ENCODE measurements at places on chromosomes 7 and 10.

DNA sequence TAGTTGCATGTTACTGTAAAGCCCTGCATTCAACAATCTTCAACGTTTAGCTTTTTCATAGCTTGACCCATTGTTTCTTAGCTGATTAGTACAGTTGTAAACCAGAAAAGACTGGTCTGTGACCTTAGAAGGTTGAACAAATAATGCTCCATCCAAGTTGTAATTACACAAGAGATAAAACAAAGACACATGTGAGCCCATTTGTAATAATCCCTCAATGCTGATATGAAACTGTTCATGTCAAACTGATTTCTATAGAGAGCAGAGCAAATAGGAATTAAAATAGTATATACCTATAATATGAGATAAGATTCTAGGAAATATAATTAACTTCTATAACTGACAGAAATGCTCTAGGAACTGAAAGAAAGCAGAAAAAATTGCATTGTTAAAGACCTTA, 94.7 kb upstream of the SLC25A13 start:
- DNase-seq = no peak

- DNase-seq = no peak
These were observed 11.8 kb downstream of the CFAP69 start for GRCh38 chr7:90256778-90257177.

DNA sequence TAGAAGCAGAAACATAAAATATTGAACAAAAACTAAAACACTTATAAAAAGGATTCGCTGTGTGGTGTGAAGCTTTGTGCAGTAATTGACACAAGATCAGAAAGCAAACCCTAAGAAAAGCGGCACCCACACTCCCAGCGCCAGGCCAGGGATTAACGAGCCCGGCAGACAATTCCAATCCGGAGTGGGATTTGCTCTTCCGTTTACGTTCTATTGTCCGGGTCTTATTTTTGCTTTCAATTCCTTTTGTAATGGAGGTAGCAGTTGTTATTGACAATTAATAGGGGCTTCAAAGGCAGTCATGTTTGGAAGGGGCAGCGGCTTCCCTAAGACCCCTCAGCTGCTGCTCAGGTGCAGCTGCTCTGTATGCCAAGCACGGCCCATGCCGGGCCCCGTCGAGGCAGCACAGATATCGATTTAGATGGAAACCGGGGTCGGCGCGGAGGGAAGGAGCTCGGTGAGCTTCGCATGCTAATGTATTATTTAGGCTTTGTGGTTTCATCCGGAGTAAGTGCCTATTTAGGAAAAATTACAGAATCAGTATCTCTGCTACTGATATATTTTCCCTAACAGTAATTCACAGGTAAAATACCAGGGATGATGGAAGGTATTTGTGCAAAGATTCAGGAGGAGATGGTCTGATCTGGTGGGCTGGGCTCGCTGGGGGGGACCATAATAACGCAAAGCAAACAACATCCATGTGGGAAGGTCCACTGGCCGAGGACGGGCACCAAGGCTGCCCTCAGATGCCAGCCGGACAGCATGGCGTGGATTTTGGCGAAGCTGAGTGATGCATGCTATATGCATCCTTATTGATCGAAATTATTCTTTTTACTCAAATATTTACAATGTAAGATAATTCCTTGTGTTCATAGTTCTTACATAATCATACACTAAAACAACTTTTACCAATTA, 561.7 kb downstream of the PTPRN2 start:
- no peak for DNase-seq

- DNase-seq = no peak
These were observed 29.7 kb upstream of the HSPA12A start for GRCh38 chr10:116771959-116772585.

GRCh38 chr7:139355320-139355719, 4.4 kb upstream of the LUC7L2 start:
- DNase-seq = no peak

DNA sequence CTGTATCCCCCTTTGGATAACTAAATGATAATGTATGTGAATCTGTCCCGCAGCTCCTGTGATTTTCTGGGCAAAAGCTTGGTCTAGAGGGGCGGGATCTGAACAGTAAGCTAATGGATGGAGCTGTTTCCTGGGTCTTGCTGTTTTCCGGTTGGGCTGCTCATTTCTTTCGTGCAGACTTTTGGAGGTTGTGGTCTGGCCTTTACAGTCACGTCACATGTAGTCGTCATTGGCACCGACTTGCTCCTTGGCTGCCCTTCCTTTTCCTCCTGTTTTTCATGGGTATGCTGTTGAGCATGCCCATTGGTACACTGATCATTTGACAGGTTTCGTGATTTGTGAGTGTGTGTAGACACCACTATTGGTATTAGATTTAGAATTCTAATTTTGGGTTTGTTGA, 2.0 kb downstream of the FBH1 start:
- DNase-seq = no peak

- peak; percentile 22 for DNase-seq
These were observed 789.0 kb downstream of the PHTF2 start for GRCh38 chr7:78587443-78588044.

GRCh38 chr10:49106451-49106850, 8.9 kb downstream of the VSTM4 start:
- no peak for DNase-seq

DNA sequence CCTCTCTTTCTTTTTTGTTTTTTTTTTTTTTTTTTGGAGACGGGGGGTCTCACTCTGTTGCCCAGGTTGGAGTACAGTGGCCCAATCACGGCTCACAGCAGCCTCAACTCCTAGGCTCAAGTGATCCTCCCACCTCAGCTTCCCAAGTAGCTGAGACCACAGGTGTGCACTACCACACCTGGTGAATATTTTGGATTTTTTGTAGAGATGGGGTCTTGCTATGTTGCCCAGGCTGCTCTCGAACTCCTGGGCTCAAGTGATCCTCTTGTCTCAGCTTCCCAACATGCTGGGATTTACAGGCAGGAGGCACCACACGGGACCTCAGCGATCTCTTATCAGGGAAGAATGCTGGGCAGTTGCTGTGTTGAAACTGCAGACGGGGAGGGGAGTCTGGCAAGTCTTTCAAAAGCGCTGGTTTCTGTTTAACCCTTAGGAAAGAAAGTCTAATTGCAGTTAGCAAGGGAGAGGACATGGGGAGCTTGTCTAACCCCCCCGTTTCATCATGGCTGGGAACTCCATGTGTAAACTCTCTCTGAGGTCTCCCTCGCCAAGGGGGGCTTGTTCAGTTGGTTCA, 39.6 kb upstream of the LMTK2 start:
- DNase-seq = no peak

GRCh38 chr10:131588704-131589220, 277.2 kb upstream of the TCERG1L start:
- DNase-seq = no peak

GRCh38 chr7:155764438-155764793, 47.8 kb downstream of the SHH start:
- DNase-seq = no peak

DNA sequence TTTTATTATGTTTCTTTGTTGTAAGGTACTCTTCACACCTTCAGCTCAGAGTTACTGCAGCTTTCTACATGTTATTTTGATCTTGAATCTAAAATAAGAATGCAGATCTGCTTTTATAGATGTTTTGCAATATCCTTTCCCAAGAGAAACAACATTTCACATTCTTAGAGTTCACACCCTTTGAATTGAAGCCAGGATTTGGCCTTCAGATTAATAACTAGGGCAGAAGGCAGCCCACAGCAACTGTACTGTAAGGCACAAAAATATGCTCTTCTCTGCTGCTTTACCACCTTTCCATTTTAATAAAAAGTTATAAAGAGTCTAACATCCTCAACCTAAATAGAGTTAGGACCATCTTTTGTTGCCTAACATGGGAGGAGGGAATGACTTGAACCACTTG, 224.7 kb downstream of the LHFPL3 start:
- no peak for DNase-seq

DNA sequence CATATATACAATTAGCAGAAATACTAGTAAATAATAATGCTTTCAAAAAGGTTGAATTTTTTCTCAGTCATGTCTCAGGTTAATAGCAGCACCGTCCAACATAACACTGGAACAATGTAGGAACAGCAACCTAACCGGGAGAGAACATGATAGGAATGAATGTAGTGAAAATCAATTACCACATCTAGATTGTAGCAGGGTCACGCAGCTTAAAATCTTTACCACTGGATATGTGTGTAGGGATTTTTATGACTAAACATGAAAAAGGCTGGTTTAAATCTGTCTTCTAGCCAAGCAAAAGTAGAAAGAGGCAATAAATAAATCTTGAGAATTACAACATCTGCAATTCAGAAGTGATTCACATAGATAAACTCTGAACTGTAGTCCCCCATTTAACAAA, 326.0 kb downstream of the DGKB start:
- no peak for DNase-seq

GRCh38 chr7:115356139-115356746, 434.3 kb downstream of the MDFIC start:
- DNase-seq = peak; percentile 27

- DNase-seq = no peak
These were observed 8.1 kb downstream of the ATP5MF start for GRCh38 chr7:99457650-99458493.

GRCh38 chr7:156673454-156673853, 32.9 kb downstream of the RNF32 start:
- no peak for DNase-seq

DNA sequence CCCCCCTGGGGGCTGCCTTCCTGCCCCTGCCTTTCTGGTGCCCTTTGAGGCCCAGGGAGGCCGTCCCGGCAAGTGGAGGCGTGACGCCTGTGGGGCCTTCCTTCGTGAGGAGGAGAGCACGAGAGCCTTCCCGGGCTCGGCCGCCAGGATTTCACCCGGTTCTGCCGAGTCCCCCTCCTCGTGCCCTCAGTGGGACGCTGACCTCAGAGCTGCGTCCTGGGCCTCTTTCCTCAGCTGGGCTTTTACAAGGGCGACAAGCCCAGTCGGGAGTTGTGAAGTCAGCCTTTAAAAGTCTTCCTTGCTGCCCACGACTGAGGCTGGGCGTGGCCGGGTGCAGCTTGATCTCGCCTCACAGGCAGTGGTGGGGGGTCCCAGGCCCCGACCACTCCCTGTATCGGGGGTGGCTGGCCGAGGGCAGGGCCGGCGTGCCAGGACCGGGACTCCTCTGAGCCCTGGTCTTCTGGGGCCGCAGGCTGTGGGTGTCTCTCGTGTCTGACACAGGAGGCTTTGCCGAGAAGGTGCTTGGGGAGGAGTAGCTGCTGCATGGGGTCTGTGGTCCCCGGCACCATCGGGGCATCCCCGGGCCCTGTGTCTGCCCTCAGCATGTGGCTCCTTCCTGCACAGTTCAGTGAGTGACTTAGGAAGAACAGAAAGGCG, 41.8 kb downstream of the FAM20C start:
- DNase-seq = no peak

DNA sequence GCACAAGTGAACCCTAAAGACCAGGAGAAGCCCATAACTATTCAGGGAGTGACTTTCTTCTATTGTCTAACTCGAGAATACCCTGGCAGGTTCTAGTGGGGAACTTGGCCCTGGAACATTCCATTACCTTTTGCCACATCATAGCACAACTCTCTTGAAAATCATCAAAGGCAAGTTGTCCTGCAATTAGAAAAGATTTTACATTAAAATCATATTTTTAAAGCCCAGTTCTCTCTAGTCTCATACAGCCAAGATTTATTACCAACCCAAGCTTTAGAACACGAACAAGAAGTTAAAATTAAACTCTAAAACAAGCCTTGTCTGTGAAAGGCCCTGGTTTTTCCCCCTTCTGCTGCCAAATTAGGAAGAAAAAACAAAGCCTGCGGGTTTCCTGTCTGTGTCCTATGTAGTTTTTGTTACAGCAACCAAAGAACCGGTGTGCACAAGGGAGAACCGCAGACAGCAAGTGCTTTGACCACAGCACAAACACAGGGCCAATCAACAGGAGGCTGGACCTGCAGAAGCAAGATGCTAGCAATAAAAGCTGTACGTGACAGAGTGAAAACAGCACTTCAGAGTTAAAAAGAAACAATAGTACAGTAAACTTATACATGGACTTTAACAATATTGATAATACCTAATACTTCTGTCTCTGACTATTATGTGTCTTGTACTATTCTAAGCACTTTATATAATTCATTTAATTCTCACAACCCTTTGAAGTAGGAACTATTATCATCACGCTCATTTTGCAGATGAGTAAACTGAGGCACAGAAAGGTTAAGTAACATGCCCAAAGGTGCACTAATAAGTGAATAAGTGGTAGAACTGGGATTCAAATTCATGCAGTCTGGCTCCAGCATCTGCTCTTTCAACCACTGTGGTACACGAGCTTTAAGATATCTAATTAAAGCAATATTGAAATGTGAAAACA, 65.8 kb downstream of the STK17A start:
- peak; percentile 68 for DNase-seq

DNA sequence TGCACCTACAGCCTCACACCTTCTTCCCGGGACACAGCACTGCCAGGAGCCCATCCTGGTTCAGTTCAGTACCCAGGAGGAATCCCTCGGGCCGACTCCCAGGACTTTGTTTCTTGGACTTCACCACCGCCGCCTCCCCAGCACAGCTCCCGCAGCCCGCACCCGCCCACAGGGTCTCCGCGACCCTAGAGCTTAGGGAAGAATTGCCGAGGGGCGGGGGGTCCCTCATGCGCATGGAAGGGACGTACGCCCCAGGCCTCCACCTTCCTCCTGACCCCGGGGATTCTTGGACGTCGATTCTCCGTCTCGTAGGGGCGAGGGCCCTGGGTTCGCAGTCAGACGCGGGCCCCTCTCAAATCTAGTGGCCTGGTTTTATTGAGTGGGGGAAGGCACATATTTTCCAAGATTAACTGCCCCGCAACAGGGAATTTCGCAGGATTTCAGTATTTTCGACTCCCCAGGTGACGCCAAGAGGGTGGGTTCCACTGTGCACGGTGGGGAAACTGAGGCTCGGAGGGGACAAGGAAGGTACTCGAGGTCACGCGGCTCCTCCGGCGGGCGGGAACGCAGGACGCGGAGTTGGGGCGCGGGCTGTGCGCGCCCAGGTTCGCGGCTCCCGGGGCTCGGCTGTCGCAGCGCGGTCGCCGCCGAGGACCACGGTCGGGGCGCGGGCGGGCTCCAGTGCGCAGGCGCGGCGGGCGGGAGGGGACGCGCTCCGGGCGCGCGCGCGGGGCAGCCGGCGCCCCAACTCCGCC, at the start of gene ADCY1:
TSS of gene ADCY1 (plus strand) at position 708 of the 755 bp plus-strand sequence. CDS start 176 bp downstream, outside the sequence.
- DNase-seq = no peak

DNA sequence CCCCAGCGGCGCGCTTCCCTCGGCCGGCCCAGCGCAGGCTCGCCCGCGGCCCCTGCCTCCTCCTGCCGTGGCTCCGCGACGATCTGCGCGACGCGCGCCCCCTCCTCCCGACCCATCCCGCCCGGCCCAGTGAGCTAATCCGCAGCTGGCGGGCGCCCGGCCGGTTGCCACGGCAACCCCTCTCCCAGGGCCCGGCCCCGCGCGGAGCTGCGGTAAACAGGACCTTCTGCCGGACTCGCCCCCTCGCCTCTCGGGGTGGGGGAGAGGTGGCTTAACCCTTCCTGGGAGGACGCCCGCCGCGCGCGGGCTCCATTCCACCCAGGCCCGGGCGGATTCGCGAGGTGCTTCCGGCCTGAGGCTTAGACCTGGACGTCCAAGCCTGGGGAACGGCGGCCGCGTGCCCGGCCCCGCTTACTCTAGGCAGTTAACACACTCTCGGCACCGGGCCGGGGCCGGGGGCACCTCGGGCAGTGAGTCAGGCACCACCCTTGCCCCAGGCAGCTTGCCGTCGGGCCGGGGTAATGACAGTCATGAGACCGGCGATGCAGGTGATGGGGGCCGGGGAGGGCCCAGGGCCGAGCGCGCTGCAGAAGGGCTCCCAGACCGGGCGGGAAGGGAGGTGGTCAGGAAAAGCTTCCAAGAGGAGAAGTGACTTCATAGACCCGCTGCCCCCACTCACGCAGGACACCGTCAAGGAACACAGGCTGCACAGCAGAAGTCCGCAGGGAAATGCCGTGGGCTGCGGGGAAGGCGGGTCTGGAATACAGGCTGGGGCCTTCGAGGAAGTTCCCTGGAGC, at the start of gene DENND2A:
TSS of gene DENND2A (minus strand) at position 87 of the 797 bp plus-strand sequence. CDS start 38,416 bp downstream, outside the sequence.
- peak; percentile 68 for DNase-seq

GRCh38 chr10:72367301-72367960, 12.7 kb upstream of the DNAJB12 start:
- no peak for DNase-seq

All from fibroblast of skin of back (primary cell).